Fibroblast of lung (primary cell): ENCODE measurements at places on chromosomes 4 and X. TPM values are rescaled to one million over a fixed set of nuclear protein-coding genes. Genes with fewer than 3 reads are reported as not detected.

- peak within 1 kb of the TSS; percentile 60 for H3K4me3 ChIP-seq
- H3K27ac ChIP-seq = no peak within 1 kb of the TSS
- DNase-seq = peak; percentile 45
- no peaks in the 10 kb centered on the region for H3K36me3 ChIP-seq
- H3K4me1 ChIP-seq = no peaks in the 10 kb centered on the region
Observed at GRCh38 chrX:86148024-86148511, at the start of gene DACH2. Gene DACH2 (plus strand): TSS chrX:86148451.

DNA sequence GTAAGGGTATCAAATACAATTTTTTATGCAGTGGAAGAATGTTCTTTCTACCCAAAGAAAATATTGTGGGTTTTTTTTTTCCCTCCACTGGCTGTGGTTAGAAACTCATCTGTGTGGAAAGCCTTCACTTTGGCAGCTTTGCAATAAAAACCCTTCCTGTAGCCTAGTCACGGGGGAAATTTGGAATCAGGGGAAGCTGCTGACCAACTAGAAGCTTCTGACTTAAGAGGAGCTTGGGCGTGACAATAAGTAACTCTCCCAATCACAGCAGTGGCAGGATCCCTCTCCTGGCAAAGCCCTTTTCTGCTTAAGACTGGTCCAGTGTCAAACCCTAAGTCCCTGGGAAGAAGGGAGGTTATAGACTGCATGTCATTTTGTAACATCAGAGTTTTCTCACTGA lies 87.9 kb downstream of the LRRC66 start:
- no peak overlapping the region for H3K27ac ChIP-seq
- no peak overlapping the region for H3K4me3 ChIP-seq
- no peaks in the 10 kb centered on the region for H3K4me1 ChIP-seq
- H3K27me3 ChIP-seq = no peaks in the 10 kb centered on the region

DNA sequence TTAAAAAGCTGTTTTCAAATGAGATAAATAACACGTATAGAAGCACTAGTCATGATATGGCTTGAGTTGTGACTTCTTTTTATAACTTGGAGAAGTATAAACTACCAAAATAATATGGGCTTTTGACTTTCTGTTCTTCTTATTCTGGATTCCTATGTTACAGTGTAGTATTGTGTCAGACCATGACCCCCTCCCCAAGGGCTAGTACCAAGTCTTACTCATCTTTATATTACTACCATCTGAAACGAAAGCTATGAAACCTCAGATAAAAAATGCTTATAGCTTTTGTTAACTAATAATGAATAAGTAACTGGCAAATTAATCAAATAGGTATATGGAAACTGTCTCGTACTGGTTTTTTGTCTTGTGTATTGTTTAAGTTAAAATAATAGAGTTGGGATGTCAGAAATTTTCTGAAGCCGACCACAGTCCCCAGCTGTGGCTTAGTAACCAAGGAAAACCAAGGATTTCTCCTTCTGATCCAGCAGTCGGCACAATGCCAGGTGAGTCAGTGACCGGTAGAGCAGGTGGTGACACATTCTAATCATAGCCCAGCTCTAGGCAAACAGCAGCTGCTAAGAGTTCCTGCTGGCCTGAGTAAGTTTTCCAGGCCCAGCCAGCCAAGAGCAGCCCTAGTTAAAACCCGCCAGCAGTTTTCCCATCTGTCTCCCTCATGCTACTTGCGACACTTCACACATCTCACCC lies 163.3 kb upstream of the PRDX4 start:
- no peaks in the 10 kb centered on the region for H3K4me1 ChIP-seq
- peak; percentile 73 for DNase-seq
- no peak overlapping the region for H3K4me3 ChIP-seq
- no peaks in the 10 kb centered on the region for H3K27me3 ChIP-seq
- H3K27ac ChIP-seq = no peak overlapping the region

GRCh38 chr4:158818560-158819140 lies 49.8 kb downstream of the FNIP2 start:
- H3K4me3 ChIP-seq = no peak overlapping the region
- peaks cover 2% of the 10 kb centered on the region for H3K4me1 ChIP-seq
- no peak overlapping the region for H3K27ac ChIP-seq
- no peak for DNase-seq
- no peaks in the 10 kb centered on the region for H3K36me3 ChIP-seq

DNA sequence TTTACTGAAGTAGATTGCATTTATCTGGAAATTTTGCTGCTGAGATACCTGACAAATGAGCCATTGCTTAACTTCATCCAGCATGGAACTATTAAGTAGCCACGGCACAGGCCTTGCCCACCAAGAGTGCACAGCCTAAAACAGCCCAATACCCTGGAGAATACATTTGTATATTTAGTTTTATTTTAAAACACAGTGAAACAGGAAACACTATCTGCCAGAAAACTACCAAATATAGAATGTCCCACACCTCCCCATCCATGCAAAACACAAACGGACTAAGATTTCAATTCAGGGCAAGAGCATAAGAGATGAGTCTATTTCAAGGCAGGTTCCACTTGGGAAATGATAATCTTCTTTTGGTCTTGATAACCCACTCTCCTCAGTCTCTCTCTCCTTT lies 57.1 kb downstream of the MAML3 start:
- peaks cover 34% of the 10 kb centered on the region for H3K4me1 ChIP-seq
- H3K36me3 ChIP-seq = no peaks in the 10 kb centered on the region
- no peak for DNase-seq
- H3K27ac ChIP-seq = peak overlapping the region; percentile 74
- H3K27me3 ChIP-seq = no peaks in the 10 kb centered on the region
- no peak overlapping the region for H3K4me3 ChIP-seq

PWWP3B gene
- polyA plus RNA-seq = not detected in 2 replicates

SRPK3 gene
- polyA plus RNA-seq = 0.15 and 0.40 TPM in 2 replicates

GPR50 gene
- polyA plus RNA-seq = not detected in 2 replicates

MAGEA10 gene
- polyA plus RNA-seq = not detected in 2 replicates
